ENCODE measurements at places on chromosomes 1 and 21. TPM values are rescaled to one million over a fixed set of nuclear protein-coding genes. Genes with fewer than 3 reads are reported as not detected.

GRCh38 chr21:42030311-42030710 lies 20.2 kb upstream of the ZBTB21 start:
- no peak for DNase-seq

- DNase-seq = no peak
Measured at GRCh38 chr1:113191579-113192076, 118.6 kb downstream of the LRIG2 start.

DNA sequence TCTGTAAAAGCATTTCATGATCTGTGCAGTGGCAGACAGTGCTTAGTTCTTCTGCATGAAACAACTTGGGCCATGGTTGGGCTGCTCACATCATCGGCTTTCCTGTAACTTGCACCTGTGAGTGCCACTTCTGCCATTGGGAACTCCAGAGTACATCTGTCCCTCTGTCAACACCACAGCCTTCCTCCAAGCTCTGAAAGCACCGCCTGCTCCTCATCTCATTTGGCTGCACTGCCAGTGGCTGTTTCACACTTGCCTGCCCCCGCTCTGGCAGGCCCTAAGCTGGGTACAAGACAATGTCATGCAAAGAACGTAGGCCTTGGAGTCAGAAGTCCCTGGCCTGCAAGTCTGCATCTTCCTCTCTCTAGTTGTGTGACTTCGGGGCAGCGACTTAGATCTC lies 46.4 kb downstream of the DDX20 start:
- no peak for DNase-seq

DNA sequence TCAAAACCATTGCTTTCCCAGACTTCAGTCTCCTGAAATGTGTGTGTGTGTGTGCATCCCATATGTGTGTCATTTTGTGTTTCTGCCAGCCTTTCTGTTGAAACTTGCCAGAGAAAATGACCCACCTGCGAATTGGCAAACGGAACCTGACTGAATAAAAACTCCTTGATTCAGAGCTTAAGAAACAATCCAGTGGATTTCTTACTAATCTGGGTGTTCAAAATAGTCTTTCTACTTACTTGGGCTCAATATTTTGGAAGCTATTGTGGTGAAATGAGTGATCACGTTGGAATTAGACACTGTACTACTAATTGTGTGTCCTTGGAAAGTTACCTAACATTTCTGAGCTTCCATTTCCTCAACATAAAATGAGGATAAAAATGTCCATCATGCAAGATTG lies 138.9 kb upstream of the ERG start:
- DNase-seq = no peak

GRCh38 chr21:44525391-44526095 lies 14.5 kb downstream of the KRTAP10-1 start:
- DNase-seq = no peak

DNA sequence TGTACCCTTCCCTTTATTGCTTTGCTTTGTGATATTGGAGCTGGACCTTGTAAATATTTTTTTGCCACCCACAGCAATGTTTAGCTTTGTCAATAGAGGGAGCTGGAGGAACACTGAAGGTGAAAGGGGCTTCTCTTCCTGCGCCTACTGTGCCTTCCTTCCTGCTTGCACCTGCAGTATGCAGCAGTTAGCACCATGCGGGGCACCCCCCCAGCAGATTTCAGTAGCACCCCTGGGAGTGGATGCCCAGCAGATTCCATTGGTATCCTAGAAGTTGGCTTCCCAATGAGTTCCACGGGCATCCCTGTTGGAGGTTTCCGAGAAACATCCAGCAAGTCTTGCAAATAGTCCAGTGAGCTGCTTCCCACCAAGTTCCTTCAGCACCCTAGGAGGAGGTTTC lies 25.6 kb downstream of the S100A10 start:
- DNase-seq = peak; percentile 53

- DNase-seq = no peak
Measured at GRCh38 chr1:19414515-19415121, 70.7 kb downstream of the CAPZB start.

DNA sequence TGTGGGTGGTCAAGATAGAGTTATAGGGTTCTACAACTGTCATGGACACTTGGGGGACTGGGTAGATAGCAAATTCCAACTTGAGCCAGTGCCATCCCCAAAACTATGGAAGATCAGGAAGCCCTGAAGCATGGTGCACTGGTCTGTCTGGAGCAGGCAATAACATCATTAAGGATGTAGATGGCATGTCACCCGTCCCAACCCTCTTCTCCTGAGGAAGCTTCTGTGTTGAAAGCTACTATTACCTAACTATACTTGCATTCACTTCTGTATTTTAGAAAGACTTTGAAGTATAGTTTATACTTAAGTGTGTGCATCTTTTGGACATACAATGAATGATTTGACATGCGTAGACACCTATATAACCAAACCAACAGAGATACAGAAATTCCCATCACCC lies 32.9 kb downstream of the RABIF start:
- DNase-seq = no peak

- DNase-seq = no peak
Measured at GRCh38 chr1:20280906-20281305, 9.8 kb upstream of the VWA5B1 start.

FCRL2 gene
- total RNA-seq = not detected

PRELP gene
- total RNA-seq = 6.4 TPM

IFT25 gene
- 14.4 TPM for total RNA-seq
